ENCODE measurements at places on chromosomes 7 and 10. TPM values are rescaled to one million over a fixed set of nuclear protein-coding genes. Genes with fewer than 3 reads are reported as not detected.

DNA sequence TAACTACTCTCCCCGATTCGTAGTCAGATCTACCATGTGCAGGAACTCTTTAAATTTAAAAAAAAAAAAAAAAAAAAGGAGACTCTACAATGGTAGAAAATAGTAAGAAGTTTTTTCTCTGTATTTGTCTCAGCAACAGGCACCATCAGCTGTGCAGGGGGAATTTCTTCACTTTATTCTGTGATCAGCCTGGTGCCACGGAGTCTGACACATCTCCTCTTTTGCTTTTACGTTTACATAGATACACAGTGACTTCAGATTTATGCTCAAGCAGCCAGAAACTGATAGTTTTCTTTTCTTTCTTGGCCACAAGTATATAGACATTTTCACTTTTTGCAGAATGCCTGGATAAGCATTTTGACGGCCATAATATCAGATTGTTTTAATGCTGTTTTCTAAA, 190.6 kb upstream of the AKR1E2 start:
- no peak for DNase-seq

GRCh38 chr7:80623503-80624252, 14.8 kb upstream of the CD36 start:
- DNase-seq = no peak

- DNase-seq = no peak
These were observed 149.3 kb downstream of the ELFN1 start for GRCh38 chr7:1819259-1819841.

DNA sequence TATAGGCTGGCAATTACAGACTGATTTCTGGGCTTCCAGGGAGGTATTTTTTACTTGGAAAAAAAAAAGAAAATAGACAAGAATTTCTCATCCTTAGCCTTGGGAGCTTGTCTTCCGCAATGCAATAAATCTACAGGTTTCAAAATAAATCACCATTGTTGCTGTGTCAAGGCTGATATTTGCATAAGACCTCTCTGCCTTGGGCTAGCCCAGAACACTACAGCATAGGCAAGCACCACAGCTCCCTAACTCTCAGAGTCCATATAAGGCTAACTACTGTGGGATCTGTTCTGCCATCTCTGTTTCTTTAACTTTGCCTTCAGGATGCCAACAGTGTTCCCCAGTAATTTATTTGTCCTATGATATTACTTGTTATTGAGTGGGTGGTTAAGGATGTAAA, 64.4 kb downstream of the ZWINT start:
- no peak for DNase-seq

DNA sequence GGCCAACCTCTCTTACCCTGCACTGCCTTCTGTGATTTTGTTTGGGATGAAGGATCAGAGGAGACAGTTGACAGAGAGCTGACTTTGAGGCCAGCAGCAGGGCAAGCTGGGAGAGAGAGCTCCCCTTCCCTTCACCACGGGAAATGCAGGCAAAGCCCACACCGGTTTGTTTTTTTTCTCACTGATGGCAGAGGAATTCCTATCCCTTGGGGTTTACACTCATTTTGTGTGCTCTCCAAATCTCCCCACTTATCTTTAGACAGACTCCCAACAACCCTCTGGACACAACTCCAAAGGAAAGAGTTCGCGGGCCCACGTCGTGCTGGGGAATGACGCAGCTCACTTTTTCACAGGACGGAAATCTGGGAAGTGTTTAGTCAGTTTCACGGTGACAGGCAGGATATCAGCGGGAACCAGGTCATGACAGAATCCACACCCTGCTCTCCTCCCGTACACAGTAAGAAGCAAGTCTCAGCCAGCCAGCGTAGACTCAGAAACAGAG, 68.3 kb upstream of the FAM171A1 start:
- no peak for DNase-seq

DNA sequence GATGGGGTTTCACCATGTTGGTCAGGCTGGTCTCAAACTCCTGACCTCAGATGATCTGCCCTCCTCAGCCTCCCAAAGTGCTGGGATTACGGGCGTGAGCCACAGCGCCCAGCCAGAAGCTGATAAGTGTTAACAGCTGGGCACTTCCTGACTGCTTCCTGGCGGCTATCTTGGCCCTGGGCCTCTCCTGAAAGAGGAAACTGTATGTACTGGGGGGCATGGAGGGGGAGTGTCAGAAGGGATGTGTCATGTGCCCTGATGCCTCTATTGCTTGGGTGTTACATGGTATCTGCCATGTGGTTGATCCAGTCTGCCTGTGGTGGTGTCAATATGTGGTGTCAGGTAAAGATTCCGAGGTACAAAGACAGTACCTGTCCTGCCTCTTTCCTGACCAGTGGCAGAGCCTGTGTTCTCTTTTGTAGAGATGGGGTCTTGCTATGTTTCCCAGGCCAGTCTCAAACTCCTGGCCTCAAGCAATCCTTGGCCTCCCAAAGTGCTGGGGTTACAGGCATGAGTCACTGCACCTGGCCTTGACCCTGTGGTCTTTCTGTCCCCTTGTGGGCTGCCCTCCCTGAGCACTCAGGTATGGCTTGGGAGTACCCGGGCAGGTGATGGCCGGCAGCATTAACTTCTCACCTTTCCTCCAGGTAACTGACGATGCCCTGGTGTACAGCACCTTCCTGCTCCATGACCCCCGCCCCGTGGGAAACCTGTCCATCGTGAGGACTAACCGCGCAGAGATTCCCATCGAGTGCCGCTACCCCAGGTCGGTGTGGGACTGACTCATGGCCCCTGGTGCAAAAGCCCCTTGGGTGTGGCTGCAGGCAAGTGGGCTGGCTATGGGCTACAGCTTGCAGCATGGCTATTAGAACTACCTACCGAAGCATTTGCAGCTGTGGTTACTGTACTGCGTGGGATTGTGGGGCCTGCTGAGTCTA, 4.4 kb downstream of the ZP3 start:
- no peak for DNase-seq

LIPJ gene
- 2.5 TPM for total RNA-seq

LGI1 gene
- total RNA-seq = not detected

All from breast epithelium (tissue), 4 donors.